ENCODE measurements at places on chromosomes 2 and 18.

DNA sequence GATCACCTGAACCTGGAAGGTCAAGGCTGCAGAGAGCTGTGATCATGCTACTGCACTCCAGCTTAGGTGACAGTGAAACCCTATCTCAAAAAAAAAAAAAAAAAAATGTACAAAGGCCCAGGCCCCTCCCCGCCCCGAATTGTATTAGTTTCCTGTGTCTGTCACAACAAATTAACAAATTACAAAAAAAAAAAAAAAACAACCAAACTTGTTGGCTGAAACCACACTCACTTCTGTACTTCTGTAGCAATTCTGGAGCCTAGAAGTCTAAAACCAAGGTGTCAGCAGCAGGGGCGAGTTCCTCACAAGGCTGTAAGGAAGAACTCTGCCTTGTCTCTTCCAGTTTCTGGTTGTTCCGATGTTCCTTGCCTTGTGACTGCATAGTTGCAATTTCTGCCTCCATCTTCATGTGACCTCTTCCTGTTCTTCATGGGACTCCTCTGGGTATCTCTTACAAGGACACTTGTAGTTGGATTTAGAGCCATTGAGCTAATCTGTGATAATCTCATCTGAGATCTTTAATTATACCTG lies 100.8 kb upstream of the ZSWIM2 start:
- no peak for DNase-seq

- DNase-seq = no peak
Measured at GRCh38 chr2:86157009-86157556, 38.2 kb downstream of the IMMT start.

DNA sequence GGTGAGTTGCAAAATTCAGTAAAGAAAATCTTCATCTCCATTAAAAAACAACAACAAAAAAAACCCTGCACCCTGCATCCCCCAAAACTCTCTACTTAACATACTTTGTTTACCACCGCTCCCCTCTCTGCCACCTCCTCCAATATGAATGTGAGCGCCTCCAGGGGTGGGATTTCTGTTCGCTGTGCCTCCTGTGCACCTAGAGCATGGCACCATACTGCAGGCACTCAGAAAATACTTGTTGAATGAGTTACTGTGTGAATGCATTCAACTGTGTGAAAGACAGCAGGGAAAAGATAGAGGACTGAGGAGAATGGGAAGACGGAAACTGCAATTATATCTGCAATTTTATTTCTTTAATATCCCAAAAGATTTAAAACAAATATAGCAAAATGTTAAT lies 4.5 kb downstream of the CEBPZ start:
- DNase-seq = no peak

DNA sequence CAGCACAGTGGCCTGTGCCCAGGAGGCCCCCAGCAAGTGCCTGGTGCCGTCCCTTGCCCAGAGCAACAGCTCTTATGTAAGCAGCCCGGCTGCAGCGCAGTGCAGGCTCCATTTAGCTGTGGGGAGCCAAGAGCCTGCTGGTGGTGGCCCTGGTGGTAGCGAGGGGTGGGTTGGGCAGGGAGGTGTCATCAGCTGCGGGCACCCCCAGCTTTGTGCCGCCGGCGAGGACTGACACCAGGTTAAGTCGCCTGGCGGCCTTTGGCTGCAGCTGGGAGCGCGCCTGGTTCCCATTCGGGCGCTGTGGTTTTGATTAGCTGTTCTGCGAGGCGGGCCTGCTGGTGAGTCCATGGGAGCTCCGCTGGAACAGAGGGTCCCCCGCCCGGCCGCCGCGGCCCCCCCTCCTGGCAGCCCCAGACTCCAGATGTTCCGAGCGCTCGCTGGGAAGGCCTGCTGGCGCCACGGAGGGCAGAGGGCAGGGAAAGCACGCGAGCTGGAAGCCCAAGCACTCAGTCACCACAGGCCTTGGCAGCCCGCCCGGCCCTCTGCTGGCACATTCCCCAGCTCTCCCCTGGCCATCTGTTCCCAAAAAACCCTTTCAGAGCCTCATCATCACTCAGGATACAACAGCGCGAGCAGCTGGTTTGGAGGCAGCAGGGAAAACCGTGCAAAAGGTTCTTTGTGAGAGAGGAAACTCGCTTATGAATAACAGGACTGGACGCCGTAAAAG lies 18.4 kb downstream of the ATOH8 start:
- DNase-seq = no peak

DNA sequence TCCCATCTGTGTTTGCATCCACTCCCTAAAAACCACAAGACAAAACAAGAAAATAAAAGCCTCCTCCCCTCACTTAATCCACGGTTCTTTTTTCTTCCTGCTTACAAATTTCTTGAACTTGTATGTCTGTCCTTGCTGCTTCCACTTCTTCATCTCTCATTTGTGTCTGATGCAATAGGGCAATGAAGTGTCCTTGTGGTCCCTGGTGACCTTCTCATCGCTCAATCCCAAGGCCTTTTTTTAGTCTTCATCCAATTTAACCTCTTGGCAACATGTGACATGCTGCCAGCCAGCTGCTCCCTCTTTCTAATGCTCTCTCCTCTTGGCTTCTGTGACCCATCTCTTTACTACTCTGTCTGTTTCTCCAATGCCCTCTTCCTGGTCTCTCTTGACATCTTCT lies 87.6 kb downstream of the SEMA4F start:
- no peak for DNase-seq

- peak; percentile 49 for DNase-seq
Measured at GRCh38 chr2:109129356-109129920, 433 bp downstream of the SH3RF3 start.

DNA sequence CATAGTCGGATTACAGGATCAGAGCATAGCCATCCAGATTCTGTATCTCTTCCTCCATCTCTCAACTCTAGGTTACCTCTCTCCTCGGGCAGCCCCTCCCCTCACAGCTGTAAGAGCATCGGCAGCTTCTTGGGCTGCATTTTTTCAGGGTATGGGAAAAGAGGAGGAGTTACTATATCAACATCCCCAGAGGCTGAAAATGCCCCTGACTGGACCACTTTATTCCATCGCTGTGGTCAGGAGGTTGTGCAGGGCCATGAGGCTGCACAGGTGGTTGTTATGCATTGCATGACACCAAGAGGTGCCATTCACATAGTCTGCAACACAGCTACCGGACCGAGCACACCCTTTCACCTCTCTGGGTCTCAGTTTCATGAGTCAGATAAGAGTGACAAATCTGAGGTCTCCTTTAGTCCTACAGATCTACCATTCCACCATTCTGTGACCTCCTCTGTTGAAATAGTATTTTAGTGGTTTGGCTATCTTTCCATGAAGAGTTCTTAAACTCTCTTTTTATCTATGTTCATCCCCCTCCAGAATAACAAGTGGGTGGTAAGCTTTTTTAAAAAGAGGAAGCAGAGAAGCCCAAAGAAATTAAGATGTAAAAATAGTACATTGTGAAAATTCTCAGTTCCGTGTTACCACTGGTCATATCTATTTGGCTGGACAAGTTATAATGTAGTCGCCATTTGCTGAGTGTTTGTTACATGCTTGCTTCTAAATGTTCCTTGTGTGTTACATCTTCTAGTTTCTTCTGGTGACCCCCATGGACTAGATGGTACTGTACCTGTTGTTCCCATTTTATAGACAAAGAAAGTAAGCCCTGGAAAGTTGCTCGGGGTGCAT lies 56.6 kb upstream of the SLC1A4 start:
- no peak for DNase-seq

GRCh38 chr2:152428800-152429582 lies 94.0 kb downstream of the FMNL2 start:
- no peak for DNase-seq

- DNase-seq = no peak
Measured at GRCh38 chr2:56202381-56203121, 18.8 kb downstream of the CCDC85A start.

GRCh38 chr2:38763228-38763627 lies 12.1 kb upstream of the SRSF7 start:
- DNase-seq = no peak

All from CD4-positive, alpha-beta T cell treated with Interleukin-6 for 4 hours (primary cell).